ENCODE measurements at places on chromosomes 7 and 10.

DNA sequence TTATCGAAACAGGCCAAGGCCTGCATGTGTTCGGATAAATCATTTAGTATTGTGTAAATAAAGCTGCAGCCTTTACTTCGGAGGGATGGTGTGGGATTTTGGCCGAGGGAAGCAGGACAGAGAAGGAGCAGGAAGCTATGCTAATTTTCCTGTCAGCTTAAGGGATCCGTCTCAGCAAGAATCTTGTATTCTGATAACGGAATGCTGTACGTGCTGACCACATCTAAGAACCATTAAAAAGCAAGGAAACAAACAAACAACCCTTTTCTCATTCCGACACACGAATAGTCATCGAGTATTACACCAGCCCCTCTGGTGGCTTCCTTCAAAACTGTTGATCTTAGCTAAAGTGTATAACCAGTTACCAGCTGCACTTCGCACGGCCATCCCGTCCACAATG lies 133.2 kb upstream of the TCF7L2 start:
- no peak for DNase-seq

- no peak for DNase-seq
These were observed 335.8 kb downstream of the PRPF18 start for GRCh38 chr10:13922586-13922985.

- no peak for DNase-seq
These were observed 72.3 kb upstream of the PHYHIPL start for GRCh38 chr10:59104186-59104585.

- DNase-seq = no peak
These were observed 107.5 kb downstream of the ITGB8 start for GRCh38 chr7:20438248-20438647.

DNA sequence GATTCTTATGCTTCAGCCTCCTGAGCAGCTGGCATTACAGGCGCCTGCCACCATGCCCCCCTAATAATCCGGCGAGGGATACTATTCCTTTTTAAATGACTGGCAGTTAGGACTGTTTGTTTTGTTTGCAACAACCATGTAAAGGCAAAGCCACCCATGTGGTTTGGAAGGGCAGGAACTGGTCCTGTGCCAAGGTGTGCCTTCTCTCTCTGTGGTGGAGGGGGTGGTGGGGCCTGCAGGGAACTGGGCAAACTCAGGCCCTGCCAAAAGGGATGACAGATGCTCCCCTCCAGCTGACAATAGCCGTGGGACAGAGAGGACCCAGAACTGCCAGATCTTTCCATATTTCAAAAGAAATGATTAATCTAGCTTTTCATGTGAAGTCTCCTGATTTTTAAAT lies 23.5 kb upstream of the WAPL start:
- DNase-seq = no peak

- DNase-seq = peak; percentile 77
These were observed 1.2 kb upstream of the SMARCD3 start for GRCh38 chr7:151249732-151250072.

DNA sequence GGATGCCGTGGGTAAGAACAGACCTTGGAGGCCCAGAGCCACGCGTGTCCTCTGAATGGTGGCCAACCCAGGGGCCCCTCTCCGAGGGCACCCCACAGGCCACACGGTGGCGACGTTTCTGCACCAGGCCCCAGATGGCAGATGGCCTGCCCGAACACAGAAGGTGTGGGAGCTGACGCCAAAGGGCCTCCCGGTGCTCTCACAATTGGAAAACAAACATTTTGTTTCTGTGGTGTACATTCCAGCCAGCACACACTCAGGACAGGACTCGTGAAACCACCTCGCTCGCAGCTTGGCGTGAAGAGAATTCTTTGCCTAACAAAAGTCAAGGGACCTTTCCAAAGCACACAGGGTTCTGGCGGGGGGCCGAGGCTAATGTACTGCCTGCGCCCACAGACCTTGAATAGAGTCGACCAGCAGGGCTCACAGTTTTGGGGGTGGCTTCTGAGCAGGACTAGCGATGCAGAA lies 112.1 kb downstream of the FAM53B start:
- DNase-seq = no peak

- no peak for DNase-seq
These were observed 82.8 kb downstream of the MAPK8 start for GRCh38 chr10:48389272-48389671.

DNA sequence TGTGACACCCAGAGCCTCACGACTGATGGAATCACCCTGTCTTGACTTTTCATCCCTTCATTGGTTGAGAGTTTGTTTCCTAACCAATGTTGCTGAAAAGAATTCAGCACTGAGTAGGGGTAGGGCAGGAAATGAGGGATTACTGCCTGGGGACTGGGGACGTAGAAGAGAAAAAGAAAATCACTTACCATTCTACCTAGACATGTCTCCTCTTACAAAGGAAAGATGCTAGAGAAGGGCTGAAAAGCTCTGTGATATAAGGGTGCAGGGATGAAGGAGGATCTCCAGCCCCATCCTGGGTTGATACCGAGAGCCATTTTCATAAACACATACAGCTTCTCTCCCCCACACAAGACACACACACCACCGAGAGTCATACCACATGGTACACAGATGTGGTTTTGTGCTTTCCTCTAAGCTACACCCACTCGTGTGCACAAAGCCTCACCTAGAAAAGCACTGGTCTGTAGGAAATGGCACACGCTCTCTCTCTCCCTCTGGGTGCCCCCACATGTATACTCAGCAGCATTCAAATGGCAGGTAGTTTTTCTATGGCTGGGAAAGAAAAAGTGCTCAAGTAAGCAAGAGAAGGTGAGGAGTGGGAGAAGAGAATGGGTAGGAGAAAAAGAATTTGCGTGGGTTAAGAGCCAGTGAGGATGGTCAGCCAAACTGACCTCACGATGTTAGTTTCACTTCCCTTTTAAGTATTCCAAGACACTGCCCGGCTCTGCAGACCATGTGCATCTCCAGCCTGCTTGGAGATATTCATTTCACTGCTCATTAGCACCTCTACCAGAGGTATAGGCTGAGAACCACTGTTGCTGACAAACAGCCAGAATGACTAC lies 85.8 kb downstream of the CALD1 start:
- DNase-seq = no peak

DNA sequence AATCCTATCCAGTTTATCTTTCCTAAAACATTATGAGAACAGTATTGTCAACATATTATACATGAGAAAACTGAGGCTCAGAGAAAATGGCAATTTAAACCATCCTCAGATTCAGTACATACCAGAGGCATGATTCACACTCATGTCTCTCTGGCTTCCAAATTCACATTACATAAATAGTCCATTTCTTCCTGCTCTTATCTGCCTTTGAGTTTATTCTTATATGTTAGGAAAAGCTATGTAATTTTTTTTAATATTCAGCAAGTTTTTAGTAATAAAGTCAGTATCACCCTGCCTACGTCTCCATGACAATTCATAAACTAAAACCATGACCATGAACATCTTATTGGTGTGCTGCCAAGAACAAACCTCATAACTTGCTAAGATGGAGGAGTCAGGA lies 1260.2 kb upstream of the SORCS1 start:
- DNase-seq = no peak

GRCh38 chr10:73413108-73413527 lies 740 bp downstream of the ANXA7 start:
- no peak for DNase-seq

- no peak for DNase-seq
These were observed 8.3 kb upstream of the ZC3HAV1L start for GRCh38 chr7:139043823-139044812.

DNA sequence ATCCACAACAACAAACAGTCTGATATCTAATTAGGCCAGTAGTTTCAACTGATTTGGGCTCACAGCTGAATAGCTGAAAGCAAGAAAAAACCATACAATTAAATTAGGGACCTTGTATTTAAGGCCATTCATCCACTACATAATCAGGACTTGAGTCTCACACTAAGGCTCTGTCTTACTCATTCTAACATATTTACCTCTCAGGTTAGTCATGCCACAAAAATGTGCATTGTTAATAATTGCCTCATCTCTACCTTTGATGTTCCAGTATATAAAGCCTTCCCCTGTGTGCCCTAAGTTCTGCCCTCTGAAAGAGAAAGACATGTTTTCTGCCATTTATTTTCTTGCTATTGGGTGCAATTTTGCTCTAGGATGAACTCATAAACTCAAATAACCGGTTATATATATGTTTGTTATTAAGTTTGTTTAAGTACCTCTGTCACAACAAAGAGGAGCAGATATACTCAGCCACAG lies 5.3 kb upstream of the C1GALT1 start:
- no peak for DNase-seq

GRCh38 chr10:80452069-80452468 lies 2.0 kb upstream of the TSPAN14 start:
- DNase-seq = no peak

DNA sequence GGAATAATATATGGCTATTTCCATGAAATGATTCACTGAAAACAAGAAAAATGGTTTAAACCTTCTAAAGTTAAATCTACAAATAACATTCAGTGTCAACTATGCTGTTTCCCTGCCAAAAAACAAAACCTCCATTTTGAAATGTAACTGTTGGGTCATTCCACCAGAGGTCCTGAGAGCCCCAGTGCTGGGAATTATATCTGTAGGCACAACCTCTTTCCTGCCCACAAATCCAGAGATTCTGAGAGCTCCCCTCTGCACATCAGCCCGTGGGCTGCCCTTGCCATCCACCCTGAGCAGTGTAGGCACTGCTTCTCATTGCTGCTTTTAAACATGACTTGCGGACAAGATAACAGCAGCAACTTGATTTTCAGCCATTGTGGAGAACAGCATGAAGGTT lies 198.6 kb downstream of the TMEM178B start:
- DNase-seq = no peak

GRCh38 chr7:110856704-110857103 lies 234.2 kb upstream of the LRRN3 start:
- DNase-seq = no peak

- no peak for DNase-seq
These were observed 17.6 kb downstream of the RSU1 start for GRCh38 chr10:16799621-16800020.

DNA sequence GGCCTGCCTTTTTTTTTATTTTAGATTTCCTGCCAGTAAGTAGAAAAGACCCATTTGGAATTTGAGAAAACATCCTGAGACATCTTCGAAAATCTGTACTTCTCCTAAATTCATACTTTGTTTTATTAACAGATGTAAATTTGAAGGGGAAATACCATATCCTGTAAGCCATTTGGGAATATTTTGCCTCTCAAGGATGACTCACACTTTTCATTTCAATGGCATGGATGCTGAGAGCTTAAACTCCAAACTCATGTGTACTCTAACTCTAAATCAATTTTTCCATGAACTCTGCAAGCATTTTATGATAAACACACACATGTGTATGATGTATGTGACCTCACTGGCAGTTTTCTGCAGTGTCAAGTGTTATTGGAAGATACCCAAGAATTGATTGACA lies 89.0 kb downstream of the SEMA3A start:
- DNase-seq = no peak

DNA sequence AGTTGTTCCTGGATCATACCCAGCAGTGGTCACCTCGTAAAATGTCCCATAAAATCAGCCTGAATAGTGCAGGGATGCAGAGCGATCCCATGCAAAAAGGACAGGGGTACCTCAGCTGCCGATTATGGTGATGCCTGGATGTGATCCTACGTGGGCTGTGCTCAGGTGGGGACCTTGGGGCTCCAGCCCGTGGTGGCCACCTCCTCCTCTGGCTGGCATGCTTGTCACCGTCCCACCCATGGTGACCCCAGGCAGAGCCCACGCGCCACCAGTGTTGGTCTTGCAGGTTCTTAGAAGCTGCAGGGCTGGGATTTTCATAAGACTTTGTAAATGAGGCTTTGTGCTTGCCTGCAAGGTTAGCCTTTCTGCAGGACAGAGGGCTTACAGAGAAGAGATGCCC lies 97.2 kb downstream of the GLRX3 start:
- no peak for DNase-seq

DNA sequence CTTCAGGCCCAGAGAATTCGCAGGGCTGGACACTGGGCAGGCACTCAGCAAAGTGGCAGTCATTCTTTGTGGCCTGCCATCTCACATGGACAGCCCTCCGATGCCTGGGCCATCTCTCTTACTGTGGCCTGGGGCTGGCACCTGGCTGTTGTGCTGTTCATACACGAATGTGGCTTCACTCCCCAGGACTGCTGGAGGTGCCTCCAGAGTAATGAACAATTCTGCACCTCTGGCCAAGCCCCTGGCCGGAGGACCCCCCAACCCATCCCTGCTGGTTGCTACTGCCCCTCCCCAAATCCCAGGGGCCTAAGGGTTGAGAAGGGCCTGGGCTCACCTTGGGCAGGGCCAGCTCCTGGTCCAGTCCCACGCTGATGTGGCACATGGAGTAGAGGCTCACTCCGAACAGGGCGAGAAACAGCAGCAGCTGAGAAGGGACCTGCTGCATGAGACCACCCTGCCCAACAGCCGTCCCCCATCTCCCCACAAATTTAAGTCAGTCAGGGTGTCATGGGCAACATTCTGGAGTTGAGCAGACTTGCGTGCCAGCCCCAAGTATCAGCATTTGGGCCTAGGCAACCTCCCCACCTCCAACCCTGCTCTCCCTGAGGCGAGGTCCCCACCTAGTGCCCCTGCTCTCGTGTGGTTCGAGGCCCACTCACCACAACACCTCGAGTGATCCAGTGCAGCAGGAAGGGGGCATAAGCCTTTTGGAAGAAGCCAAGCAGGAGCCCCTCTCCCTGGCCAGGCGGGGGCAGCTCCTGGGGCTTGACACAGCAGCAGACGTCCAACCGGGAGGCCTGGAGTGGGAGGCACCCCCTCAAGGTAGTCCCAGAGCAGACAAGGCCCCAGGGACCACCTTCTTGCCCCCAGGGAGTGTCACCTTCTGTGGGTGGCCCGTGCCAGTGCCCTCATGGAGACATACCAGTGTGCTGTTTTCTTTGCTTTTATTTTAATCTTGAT lies 9.4 kb downstream of the NPC1L1 start:
- DNase-seq = no peak

GRCh38 chr10:71010730-71011129 lies 122.4 kb upstream of the PCBD1 start:
- peak; percentile 7 for DNase-seq

DNA sequence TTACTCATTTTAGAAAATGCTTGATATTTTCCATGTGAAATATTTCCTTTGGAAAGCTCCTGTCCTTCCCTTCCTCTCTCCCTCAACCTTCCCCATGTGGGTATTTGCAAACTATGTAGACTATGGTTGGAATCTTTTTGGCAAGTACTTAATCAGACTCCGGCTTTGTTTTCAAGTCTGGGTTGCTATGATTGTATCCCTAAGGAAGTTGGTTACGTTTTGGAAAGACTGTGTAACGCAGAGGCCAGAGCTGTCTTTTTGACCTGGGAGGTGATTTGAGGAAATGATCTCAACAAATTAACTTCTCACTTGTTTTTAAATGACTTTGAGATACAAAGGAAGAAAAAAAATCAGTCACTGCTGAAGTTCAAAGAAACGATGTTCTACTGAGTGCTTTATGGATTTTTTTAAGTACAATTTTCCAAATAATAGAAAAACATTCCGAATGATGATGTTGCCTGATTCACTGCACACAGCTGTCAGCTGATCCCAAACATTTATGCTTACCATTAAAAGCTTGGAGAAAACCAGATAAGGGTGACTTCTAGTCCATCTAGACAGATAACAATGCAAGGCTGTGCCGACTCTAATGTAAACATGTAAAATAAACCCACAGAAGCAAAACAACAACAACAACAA lies 145.5 kb upstream of the CELF2 start:
- DNase-seq = no peak

Data from 8988T (cell line).